ENCODE measurements at places on chromosomes 2 and 18. TPM values are rescaled to one million over a fixed set of nuclear protein-coding genes. Genes with fewer than 3 reads are reported as not detected.
A peak's percentile ranks its signal among the peaks of the same experiment; 100 is the strongest.

- H3K4me1 ChIP-seq, result no peaks in the 10 kb centered on the region
- no peak overlapping the region for H3K27ac ChIP-seq
- H3K36me3 ChIP-seq, result no peaks in the 10 kb centered on the region
- no peak overlapping the region for H3K4me3 ChIP-seq
Observed at GRCh38 chr18:9287036-9287435, 47.5 kb upstream of the TWSG1 start.

GRCh38 chr2:160664603-160665140 lies 171.1 kb upstream of the RBMS1 start:
- no peak for DNase-seq
- H3K27ac ChIP-seq, result no peak overlapping the region
- no peak overlapping the region for H3K4me3 ChIP-seq

DNA sequence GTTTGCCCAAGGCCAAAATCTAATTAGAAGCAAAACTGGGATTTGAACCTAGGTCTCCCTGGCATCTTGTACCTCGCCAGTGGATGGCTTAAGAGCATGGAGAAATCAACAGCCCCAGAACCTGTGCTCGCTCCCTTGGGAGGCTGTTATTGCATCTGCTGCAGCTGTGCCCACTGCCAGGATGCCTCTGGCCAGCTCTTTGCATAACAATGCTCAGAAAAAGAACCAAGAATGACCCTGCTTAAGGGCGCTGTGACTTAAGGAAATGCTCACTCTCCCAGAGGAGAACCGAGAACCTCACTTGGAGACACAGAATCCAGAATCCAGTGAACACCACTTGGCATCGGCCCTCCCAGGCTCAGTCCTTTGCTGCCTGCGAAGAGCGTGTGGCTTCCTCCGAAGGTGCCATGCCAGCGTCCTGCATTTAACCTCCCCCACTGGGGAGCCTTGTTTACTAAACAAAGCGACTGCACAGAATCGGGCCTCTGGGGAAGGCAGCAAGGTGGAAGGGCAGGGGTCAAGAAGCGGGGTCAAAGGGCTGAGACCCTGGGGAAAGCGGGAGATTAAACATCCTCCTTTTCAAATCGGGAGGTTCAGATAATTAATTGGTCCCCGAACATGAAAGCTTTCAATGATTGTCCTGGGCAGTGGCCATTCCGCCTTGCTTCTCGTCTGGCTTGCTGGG lies 71.0 kb upstream of the BOD1L2 start:
- H3K27ac ChIP-seq, result no peak overlapping the region
- no peaks in the 10 kb centered on the region for H3K27me3 ChIP-seq
- no peak for DNase-seq
- H3K36me3 ChIP-seq, result no peaks in the 10 kb centered on the region

- H3K36me3 ChIP-seq, result no peaks in the 10 kb centered on the region
- no peaks in the 10 kb centered on the region for H3K4me1 ChIP-seq
- no peak overlapping the region for H3K4me3 ChIP-seq
- H3K27ac ChIP-seq, result no peak overlapping the region
- no peak for DNase-seq
Observed at GRCh38 chr2:41764919-41765318, 282.9 kb upstream of the PKDCC start.

DNA sequence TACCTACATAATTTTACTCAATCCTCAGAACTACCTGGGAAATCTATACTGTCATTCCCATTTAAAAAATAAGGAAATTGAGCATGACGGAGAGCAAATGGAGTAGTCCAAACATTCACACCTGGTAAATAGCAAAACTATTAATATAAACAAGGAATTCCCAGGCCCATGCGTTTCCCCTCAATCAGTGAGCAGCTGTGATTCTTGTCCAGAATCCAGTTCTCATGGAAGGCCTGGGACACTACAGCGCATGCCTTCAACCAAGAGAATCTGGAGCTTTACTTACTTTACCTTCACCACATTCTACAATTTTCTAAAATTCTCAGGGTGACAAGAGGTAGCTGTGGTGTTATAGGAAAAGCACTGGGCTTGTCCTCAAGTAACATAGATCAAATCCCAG lies 259.0 kb downstream of the LRATD1 start:
- DNase-seq, result no peak
- H3K4me1 ChIP-seq, result no peaks in the 10 kb centered on the region
- no peaks in the 10 kb centered on the region for H3K27me3 ChIP-seq
- H3K4me3 ChIP-seq, result no peak overlapping the region

DNA sequence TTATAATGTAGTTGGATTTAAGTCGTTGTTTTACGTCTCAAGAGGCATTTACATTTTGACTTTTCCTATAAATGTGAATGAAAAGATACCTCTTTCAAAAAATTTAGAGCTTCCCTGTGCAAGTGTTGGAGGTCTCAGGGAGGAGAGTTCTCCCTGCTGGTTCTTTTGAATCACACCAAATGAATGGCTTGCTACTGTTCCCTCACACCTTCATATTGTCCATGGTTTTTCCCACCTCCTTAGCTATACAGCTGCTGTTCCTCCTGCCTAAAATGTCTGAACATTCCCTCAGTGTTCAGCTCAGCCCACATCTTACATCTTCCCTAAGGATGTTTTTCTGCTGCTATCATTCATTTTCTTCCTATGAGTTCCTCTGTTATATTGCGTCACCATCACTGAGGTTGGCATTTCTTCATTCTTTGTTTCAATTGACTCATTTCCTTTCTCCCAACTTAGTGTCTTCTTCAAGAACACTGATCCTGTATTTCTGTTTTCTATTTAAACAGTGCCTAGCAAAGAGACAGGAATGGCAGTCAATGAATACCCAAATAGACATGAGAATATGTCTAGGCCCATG lies 46.0 kb downstream of the COX7A2L start:
- H3K4me3 ChIP-seq, result no peak overlapping the region
- no peak overlapping the region for H3K27ac ChIP-seq
- no peak for DNase-seq
- no peaks in the 10 kb centered on the region for H3K4me1 ChIP-seq

GRCh38 chr2:129882476-129882875 lies 97.0 kb upstream of the RAB6C start:
- no peaks in the 10 kb centered on the region for H3K36me3 ChIP-seq
- H3K4me1 ChIP-seq, result no peaks in the 10 kb centered on the region
- H3K27ac ChIP-seq, result no peak overlapping the region

- H3K4me3 ChIP-seq, result no peak overlapping the region
- no peaks in the 10 kb centered on the region for H3K4me1 ChIP-seq
- no peak overlapping the region for H3K27ac ChIP-seq
- no peaks in the 10 kb centered on the region for H3K27me3 ChIP-seq
- no peak for DNase-seq
- no peaks in the 10 kb centered on the region for H3K36me3 ChIP-seq
Observed at GRCh38 chr2:144570566-144570965, 50.6 kb upstream of the ZEB2 start.

DNA sequence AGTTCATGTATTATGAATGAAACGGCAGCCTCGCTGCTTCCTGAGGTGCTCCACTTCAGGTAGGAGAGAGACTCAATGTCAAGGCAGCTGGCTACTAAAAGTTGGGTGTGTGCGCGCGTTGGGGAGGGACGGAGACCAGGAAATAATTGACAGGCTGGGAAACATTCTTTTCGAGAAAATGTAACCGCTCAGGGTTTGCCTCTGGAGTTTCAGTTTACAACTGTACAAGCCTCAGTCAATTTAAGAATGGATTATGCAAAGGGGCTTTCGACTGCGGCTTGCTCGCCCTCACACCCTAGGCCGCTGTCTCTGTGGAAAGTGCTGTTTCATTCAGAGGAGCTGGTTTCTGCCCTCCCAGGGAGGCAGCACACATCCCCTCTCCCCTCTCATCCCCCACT lies 4.4 kb upstream of the SPRED2 start:
- H3K27ac ChIP-seq, result no peak overlapping the region
- H3K27me3 ChIP-seq, result peaks cover 22% of the 10 kb centered on the region
- peaks cover 8% of the 10 kb centered on the region for H3K4me1 ChIP-seq
- DNase-seq, result no peak
- peak overlapping the region; percentile 52 for H3K4me3 ChIP-seq

GRCh38 chr2:230901006-230901405 lies 24.0 kb downstream of the GPR55 start:
- H3K27ac ChIP-seq, result no peak overlapping the region
- H3K4me3 ChIP-seq, result no peak overlapping the region
- H3K4me1 ChIP-seq, result peaks cover 12% of the 10 kb centered on the region
- no peaks in the 10 kb centered on the region for H3K27me3 ChIP-seq
- H3K36me3 ChIP-seq, result no peaks in the 10 kb centered on the region

- DNase-seq, result no peak
- H3K4me1 ChIP-seq, result no peaks in the 10 kb centered on the region
- H3K27ac ChIP-seq, result no peak overlapping the region
- no peak overlapping the region for H3K4me3 ChIP-seq
Observed at GRCh38 chr18:48700446-48700845, 161.6 kb downstream of the CTIF start.

DNA sequence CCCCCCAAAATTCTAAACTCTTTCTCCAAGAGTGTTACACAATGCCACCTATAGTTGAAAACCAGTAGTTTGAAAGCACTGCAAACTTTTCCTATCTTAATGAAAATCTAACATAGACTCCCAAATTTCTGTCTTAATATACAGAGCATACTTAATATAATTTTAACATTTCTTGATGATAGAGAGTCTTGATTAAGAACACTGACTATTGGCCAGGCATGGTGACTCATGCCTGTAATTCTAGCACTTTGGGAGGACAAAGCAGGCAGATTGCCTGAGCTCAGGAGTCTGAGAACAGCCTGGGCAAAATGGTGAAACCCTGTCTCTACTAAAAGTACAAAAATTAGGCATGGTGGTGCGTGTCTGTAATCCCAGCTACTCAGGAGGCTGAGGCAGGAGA lies 34.2 kb downstream of the ASXL2 start:
- no peaks in the 10 kb centered on the region for H3K4me1 ChIP-seq
- no peak overlapping the region for H3K4me3 ChIP-seq
- no peak overlapping the region for H3K27ac ChIP-seq
- DNase-seq, result no peak

GRCh38 chr18:3720818-3721545 lies 271.0 kb downstream of the TGIF1 start:
- H3K4me3 ChIP-seq, result no peak overlapping the region
- no peak overlapping the region for H3K27ac ChIP-seq
- H3K4me1 ChIP-seq, result no peaks in the 10 kb centered on the region
- H3K36me3 ChIP-seq, result no peaks in the 10 kb centered on the region

DNA sequence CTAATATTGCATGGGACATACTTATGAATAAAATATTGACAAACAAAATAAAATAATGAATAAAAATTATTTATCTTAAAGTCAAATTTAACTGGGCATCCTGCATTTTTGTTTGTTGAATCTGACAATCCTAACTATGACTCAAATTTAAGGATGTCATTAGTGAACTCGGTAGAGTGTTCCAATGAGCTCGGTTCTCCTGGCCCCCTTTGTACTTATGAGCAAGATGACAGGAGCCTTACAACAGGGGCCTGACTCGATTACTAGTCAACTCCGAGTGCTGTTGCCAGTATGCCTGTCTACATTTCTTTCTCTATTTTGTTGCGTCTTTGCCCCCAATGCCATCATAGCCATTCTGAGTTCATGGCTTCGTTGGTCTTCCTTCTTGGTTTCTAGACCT lies 40.3 kb downstream of the HRH4 start:
- no peaks in the 10 kb centered on the region for H3K27me3 ChIP-seq
- no peak overlapping the region for H3K4me3 ChIP-seq
- no peak overlapping the region for H3K27ac ChIP-seq

GRCh38 chr2:23793476-23793875 lies 133.4 kb downstream of the ATAD2B start:
- no peak overlapping the region for H3K27ac ChIP-seq
- H3K4me3 ChIP-seq, result no peak overlapping the region
- H3K4me1 ChIP-seq, result peaks cover 2% of the 10 kb centered on the region
- no peaks in the 10 kb centered on the region for H3K27me3 ChIP-seq
- DNase-seq, result no peak

- peaks cover 16% of the 10 kb centered on the region for H3K4me1 ChIP-seq
- H3K27ac ChIP-seq, result no peak overlapping the region
- DNase-seq, result no peak
Observed at GRCh38 chr2:86793752-86794151, 3.0 kb upstream of the CD8A start.

DNA sequence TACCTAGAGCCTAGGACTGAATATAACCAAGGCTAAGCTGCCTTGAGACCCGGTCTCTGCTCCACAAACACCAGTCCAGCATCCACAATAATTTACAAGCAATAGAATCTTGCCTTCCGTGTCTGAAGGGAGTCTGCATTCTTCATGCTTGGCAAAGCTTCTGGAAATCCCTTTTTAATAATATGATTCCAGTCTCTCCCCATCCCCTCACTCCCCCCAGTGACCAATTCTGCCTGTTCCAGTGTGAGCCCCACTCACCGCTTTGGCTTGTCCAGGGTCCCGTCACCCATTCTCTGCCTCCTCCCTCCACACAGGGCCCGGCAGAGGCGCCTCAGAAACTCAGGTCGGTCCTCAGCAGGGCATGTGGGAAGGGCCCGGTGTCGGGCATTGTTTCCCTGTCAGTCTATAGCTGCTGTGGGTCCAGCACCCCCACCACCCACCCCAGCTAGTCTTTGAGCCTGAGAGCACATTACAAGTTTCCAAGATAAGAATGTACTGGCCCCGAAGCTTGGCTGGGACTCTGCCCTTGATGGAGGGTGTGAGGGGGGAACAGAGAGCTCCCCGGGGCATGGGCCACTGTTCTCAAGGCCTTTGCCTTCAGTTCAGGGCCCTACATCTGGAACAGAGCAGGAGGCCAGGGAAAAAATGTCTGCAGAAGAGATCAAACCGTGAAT lies 129.7 kb upstream of the MYCN start:
- H3K4me1 ChIP-seq, result no peaks in the 10 kb centered on the region
- no peaks in the 10 kb centered on the region for H3K27me3 ChIP-seq
- H3K4me3 ChIP-seq, result no peak overlapping the region
- H3K27ac ChIP-seq, result no peak overlapping the region
- no peaks in the 10 kb centered on the region for H3K36me3 ChIP-seq
- DNase-seq, result no peak

- no peaks in the 10 kb centered on the region for H3K36me3 ChIP-seq
- peak; percentile 71 for DNase-seq
- H3K27me3 ChIP-seq, result no peaks in the 10 kb centered on the region
- peaks cover 62% of the 10 kb centered on the region for H3K4me1 ChIP-seq
- H3K27ac ChIP-seq, result peak overlapping the region; percentile 84
Observed at GRCh38 chr2:96163768-96164429, 18.7 kb upstream of the DUSP2 start.

GRCh38 chr2:171529914-171530313 lies 7.6 kb downstream of the CYBRD1 start:
- H3K27ac ChIP-seq, result no peak overlapping the region
- no peaks in the 10 kb centered on the region for H3K36me3 ChIP-seq
- H3K4me3 ChIP-seq, result no peak overlapping the region
- H3K4me1 ChIP-seq, result no peaks in the 10 kb centered on the region
- no peak for DNase-seq

GRCh38 chr18:3848316-3848715 lies 398.3 kb downstream of the TGIF1 start:
- no peak overlapping the region for H3K27ac ChIP-seq
- DNase-seq, result no peak
- H3K36me3 ChIP-seq, result no peaks in the 10 kb centered on the region
- no peak overlapping the region for H3K4me3 ChIP-seq

- H3K27me3 ChIP-seq, result no peaks in the 10 kb centered on the region
- H3K4me3 ChIP-seq, result no peak overlapping the region
- no peak for DNase-seq
- no peaks in the 10 kb centered on the region for H3K4me1 ChIP-seq
- H3K36me3 ChIP-seq, result no peaks in the 10 kb centered on the region
Observed at GRCh38 chr18:56240405-56240804, 398.0 kb downstream of the TXNL1 start.

C2orf92 gene
- total RNA-seq, result 15.0 TPM

SPDYA gene
- total RNA-seq, result 4.6 TPM

TSPYL6 gene
- total RNA-seq, result not detected

FOXD4L1 gene
- total RNA-seq, result 0.46 TPM

POMC gene
- 3.5 TPM for total RNA-seq

DHRS9 gene
- not detected for total RNA-seq

SLC23A3 gene
- 5.2 TPM for total RNA-seq

SLC5A7 gene
- not detected for total RNA-seq

ZNF892 gene
- total RNA-seq, result 2.6 TPM
